Forelimb muscle (tissue), 1 donor: ENCODE measurements at places on chromosomes 3 and 15. TPM values are rescaled to one million over a fixed set of nuclear protein-coding genes. Genes with fewer than 3 reads are reported as not detected.

The DCUN1D1 gene
- 32.3 TPM for polyA plus RNA-seq

The BCL2A1 gene
- 0.28 TPM for polyA plus RNA-seq

The ANKRD34C gene
- not detected for polyA plus RNA-seq

The RBPMS2 gene
- 4.1 TPM for polyA plus RNA-seq

The ARGFX gene
- polyA plus RNA-seq: not detected

The PHLDB2 gene
- 65.7 TPM for polyA plus RNA-seq

The TBC1D23 gene
- 28.1 TPM for polyA plus RNA-seq

The WDR72 gene
- 0.25 TPM for polyA plus RNA-seq
